ENCODE measurements at places on chromosomes 16 and 17.
A peak's percentile ranks its signal among the peaks of the same experiment; 100 is the strongest.

DNA sequence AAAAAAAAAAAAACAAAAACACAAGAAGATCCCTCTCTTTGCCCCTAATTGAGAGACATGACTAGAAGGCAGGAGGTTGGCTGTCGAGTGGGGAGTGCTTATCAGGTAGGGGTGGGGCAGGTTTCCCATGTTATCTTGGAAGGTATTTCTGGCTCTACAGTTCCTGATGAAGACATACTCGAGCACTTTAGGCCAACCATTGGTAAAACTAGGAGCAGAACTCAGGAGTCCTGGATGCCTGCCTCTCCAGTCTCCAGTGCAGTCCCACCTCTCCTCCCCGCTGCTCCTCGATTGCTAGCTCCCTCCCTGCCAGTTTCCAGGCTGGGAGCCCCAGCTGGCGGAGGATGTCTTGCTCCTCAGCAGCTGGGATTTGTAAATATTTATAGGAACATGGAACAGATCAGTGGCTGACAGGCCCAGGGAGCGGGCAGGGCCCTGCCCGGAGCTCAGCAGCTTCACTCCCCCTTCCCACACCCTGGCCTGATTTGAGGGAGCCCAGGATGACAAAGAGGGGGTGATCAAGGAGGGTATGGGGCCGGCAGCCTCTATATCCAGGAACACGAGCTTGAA, 11.4 kb upstream of the C1QL1 start:
- DNase-seq = no peak

DNA sequence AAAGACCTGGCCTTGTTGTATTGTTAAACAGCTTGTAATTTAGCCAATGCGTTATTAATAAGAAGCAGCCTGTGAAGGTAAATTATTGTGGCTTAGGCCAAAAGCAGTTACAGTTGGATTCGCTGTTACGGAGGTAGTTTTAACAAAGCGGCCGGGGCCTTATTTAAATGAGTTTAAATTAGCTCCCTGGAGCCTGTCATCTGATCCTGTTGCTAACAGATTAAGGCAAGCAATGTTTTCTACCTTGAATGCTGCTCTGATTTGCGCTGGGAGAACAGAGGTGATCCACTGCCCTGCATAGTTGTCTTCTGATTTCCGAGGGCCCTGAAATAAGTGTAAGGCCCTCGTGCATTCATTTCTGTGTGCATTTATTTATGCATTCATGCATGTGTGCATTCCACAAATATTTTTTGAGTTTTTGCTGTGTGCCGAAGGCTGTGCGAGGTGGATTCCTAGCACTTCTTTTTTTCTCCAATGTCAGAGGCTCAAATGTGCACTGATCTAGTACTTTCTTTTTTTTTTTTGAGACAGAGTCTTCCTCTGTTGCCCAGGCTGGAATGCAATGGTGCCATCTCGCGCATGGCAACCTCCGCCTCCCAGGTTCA, 10.9 kb downstream of the SEC14L5 start:
- no peak for DNase-seq

DNA sequence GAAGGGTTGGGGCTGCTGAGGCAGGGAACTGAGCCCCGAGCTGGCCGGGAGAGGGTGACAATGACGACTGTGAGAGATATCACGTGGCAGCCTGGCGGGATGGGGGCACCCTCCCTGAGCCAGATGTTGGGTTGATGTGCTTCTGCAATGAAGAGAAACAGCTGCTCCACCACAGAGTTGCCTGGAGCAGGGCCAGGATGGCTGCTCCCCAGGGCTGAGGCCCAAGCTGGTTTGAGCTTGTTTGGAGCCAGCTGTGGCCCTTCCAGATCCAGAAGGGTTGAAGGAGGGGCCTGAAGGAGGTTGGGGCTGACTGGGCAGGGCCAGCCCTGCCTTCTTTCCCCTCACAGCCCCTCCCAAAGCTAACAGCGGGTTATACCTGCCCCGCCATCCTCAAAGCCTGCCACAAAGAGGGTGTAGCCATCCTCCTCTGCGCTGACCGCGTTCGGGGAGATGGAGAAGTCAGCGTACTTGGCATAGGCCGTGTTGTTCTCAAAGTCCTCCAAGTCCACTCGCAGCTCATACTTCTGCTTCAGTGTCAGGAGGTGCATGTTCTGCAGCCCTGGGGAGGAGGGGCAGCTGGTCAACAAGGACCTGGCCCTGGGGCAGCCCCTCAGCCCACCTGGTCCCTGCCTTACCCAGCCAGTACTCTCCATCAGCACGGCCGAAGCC, 2.1 kb downstream of the MFAP4 start:
- DNase-seq = no peak

DNA sequence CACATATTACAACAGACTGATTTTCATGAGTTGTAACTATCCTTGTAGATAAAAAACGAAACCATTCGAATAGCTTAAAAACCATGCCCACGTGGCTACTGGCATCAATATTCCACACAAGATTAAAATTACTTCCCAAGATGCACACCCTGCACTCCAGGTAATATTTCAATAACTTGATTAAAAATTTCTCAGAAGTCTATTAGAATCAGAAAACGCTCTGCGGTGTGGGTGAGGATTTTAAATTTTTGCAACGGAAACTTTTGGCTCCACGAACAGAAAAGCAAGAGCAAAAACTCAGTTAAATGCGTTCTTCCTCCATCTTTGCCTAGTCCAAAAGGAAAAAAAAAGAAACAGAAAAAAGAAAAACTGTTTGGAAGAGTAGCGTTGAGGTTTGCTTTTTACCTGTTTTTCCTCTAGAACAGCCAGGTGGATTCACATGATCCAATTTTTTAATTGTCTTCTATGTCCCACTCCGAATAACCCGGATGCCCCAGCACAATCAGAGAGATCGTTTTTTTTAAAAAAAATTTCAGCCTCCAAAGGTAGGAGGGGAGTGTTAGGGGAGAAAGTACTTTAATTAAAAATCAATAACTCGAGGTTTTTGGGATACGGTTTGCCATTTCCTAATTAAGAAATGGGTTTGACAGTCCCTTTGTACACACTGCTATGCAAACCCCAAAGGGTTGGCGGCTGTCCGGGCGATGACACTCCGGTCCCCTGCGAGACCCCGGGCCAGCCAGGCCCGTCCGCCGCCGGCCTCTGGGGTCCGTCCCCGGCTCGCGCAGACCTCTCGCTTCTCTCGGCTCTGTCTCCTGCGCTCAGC, 708 bp upstream of the NFAT5 start:
- DNase-seq = no peak

DNA sequence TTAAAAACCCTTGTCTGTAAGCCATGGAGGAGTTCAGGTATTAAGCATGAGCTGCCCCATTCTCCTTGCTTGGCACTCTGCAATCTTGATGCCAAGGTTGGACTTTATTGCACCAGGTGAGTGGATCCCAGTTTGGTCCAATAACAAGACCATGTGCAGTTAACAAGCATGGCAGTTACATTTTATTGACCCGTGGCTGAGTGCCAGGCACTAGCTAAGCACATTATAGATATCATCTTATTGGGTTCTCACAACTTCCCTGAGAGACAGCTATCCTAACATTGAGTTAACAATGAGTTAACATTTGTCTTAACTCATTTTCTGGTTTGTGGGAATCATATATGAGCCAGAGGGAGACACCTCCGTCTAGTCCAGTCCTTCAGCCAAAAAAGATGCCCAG, 21.8 kb downstream of the LYRM9 start:
- DNase-seq = no peak

DNA sequence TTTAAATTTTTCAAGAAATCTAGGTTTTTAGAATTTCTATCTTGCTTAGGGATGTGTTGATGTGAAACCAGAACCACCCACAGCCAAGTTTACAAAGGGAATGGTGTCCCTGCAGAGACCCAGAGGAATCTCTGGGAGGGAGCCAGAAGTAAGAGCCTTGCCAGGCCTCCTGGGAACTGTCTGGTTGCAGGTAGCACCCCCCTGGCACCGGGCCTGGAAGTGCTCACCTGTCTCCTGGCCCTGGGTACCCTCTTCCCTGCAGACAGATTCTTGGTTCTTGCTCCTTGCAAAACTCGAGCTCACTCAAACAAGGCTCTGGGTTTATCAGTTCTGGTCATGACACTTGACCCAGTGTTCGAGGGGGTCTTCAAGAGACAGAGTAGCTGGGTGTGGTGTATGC, 24.6 kb upstream of the ZFP90 start:
- DNase-seq = no peak

DNA sequence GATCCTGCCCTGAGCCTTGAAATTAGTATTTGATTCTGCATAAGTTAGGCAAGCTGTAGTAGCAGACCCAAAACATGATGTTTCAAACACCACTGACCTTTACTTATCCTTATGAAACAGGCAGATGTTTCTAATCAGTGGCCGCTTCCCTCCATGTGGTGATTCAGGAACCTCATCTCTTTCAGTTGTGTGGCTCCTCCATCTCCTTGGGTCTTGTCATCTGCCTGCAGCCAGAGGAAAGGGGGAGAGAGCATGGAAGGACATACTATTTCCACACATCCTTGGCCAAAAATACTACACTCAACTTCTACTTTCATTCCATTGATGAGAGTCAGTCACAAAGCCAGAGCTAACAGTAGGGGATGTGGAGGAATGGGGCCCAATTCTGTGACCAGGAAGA, 41.6 kb upstream of the IRX6 start:
- DNase-seq = no peak

- DNase-seq = no peak
These were observed 676.6 kb downstream of the CDH11 start for GRCh38 chr16:64445245-64445644.

DNA sequence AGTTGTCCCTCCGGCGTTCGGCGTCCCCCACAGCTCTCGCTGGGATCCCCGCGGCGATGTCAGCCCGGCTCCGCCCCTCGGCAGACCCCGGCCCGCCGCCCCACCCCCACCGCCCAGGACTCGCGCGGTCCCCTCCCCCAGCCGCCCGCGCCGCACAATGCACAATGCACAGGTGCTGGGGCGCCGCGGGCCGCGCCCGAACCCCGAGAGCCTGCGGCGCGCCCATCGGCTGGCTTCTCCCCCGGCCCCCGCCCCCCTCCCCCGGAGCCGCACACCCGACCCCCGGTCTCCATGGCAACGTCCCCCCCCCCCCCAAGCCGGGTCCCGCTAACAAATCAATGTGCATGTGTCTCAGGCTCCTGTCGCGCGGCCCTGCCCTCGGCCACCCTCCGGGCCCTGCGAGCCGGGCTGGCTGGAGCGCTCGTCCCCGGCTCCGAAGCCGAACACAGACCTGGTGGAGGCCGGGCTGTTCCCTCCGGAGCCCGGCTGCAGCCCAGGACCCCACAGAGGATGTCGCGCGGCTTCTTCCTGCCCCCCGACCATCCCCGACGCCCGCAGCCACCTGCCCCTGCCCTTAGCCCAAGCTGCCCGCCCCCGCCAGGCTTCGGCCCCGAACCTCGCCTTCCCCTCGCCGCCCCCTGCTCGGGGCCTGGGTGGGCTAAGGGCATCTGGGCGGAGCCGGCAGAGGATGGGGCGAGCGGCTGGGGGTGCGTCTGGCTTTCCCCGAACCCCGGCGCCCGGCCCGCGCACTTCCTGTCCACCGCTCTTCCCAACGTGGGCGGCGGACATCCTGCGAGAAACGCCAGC, 818 bp upstream of the CBX8 start:
- DNase-seq = no peak

DNA sequence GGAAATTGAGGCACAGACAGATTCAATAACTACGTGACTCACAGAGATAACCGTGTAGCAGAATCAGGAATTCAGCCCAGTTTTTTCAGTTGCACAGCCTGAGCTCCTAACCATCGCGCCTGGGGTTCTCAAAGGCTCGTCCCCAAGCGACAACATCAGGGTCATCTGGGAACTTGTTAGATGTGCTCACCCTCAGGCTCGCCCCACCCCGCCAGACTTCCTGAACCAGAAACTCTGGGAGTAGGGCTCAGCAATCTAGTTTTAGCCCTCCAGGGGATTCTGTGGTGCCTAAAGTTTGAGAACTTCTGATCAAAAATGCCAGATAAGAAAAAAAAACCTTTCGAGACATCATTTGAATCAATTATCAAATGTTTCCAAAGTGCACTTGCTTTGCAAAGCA, 559.8 kb downstream of the WWOX start:
- DNase-seq = no peak

- peak; percentile 60 for DNase-seq
These were observed 621 bp upstream of the CSHL1 start for GRCh38 chr17:63911657-63912100.

- DNase-seq = no peak
These were observed 223.4 kb upstream of the TNRC6C start for GRCh38 chr17:77735081-77735565.

- DNase-seq = no peak
These were observed 11.3 kb downstream of the NOG start for GRCh38 chr17:56604691-56605290.

DNA sequence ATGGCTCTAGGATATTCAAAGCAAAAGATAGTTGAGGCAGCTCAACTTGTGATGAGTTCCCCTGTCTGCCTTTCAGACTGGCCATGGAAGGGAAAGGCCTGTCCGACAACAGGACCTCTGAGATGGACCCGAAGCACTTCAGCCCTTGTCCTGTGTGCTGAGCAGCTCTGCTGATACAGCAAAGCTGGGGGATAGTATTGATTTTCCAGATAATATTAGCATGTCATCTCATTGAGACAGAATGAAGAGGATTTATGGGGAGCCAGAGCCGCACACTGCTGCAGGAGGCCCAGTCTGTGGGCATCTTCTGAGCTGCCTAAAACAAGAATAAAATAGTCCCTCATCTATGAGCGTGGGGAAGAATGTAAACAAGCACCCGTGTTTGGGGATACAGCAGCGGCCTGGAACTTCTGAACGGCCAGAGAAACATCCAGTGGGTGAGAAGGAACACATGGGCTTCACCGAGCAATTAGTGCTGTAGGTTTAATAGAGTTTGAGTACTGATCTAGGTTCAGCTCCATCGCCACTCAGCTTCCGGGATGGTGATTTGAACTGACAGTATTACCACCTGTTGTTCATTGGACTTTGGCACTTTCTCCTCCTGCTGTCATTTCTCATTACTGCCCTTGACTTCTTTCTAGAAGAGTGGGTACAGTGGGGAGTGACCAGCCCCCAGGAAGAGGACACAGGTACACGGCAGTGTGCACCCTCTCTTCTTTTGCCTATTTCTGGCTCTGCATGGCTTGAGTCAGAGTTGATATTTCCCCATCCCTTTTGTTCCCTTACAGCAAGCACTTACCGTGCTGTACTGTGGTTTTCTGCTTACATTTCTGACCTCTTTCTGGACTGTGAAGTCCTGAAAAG, 96.5 kb upstream of the TBX2 start:
- no peak for DNase-seq

GRCh38 chr16:56632156-56632847, at the start of gene MT1M:
Gene MT1M (plus strand): TSS chr16:56632659. CDS start chr16:56632732, 73 bp downstream.
- DNase-seq = no peak

- no peak for DNase-seq
These were observed 33.5 kb downstream of the GNA13 start for GRCh38 chr17:65022751-65023700.
